ENCODE measurements at places on chromosomes 2 and 18.

- DNase-seq, result peak; percentile 85
Measured at GRCh38 chr18:50405582-50406271, 30.9 kb downstream of the SKA1 start.

DNA sequence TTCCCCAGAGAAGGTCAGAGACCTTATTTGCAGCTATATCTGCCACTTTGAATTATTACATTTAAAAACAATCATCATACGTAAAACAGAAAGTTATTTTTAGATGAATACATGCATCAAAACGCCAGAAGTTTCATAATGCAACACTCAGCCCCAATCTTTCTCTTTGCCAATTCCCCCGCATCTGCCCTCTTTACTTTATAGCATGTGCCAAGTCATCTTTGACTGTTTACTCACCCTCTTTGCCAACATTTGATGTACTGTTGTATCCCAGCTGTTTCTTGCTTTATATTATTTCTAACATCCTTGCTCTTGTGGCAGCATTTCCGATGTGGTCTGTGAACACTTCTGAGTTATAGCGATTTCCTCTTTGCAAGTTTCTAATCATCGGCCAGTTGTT lies 86.2 kb downstream of the CRIM1 start:
- no peak for DNase-seq

DNA sequence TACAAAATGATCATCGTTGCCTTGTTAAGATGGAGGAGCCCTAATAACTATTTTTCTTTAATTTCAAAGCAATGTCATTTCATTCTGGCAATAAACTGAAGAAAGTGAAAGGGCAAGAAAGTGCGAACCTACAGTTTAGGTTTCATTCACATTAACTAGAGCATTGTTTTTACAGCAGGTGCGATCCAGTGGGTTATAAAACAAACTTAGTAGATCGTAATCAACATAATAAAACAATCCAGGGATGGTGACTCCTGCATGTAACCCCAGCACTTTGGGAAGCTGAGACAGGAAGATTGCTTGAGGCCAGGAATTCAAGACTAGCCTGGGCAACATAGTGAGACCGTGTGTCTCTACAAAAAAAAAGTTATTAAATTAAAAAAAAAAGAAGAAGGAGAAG lies 51.1 kb downstream of the AP1S3 start:
- DNase-seq, result no peak

- no peak for DNase-seq
Measured at GRCh38 chr18:27803957-27804356, 373.0 kb downstream of the CDH2 start.

DNA sequence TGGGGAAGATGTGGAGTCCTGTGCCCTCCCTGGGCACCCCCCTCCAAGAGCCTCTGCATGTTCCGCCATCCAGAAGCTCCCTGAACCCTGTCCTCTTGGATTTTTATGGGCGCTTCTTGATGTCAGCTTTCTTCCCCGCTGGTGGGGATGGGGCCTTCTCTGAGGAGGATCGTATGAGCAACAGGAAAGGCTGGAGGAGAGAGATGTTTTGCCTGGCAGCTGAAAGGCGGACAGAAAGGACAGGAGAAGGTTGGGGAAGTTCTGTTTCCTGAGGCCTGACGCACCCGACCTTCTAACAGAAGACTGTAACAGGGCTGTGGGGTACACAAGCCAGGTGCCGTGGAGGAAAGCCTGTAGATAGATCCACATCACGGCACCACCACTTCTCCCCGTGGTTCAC lies 238.8 kb downstream of the LDLRAD4 start:
- no peak for DNase-seq

Measured in NCI-H345 (cell line).